ENCODE measurements at places on chromosomes 16 and 17.

DNA sequence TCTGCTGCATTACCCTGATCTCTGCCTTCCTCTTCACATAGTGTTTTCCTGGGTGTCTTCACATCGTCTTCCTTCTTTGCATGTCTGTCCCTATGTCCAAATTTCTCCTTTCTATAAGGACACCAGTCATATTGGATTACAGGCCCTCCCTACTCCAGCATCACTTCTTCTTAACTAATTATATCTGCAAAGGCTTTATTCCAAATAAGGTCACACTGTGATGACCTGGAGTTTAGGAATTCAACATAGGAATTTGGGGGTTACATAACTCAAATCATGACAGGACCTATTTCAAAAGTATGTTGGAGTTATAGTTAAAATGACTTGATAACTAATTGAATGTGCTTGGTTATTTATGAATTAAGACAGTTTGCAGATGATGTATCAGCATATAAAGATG is 490.5 kb upstream of the ERCC4 start:
- no peak for DNase-seq

DNA sequence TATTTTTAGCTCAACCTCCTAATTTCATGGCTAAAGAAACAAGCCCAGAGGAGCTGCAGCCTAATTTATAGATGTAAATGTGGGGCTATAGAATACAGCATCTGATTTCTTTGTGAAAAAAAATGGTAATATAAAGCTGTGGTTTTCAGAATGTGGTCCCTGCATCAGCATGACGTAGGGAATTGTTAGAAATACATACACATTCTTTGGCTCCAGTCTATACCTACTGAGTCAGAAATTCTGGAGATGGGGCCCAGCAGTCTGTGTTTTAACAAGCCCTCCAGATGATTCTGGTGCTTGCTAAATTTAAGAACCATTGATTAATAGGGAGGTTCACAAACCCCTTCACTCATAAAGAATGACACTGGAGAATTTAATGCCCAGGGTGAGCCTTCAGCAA is 18.1 kb upstream of the MYH8 start:
- no peak for DNase-seq

- DNase-seq: no peak
These were observed 98.0 kb downstream of the KPNA2 start for GRCh38 chr17:68133346-68134045.

DNA sequence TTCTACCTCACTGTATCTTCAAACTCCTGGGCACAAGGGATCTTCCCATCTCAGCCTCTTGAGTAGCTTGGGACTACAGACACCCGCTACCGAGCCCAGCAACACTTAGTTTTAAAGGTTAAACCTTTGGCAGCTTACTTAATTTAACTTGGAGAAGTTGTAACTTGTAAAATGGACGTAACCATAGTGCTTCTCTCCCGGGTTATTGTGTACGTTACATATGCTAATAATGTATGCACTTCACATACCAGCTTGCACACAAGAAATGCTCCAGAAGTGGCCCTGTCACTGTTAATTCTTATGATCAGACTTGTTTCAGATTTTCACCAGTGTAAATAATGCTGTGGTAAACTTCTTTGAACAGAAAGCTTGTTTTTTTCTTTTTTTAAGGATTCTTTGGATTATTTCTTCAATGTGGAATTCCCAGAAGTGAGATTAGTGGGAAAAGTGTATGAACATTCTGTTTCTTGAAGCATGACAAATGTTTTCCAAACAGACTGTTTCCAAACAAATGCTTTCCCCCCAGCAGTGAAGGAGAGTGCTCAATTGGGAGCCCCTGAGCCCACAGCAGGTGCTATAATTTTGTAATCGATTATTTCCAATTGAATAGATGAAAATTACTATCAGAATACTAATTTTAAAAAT is 61.5 kb downstream of the EPN2 start:
- DNase-seq: no peak

GRCh38 chr17:42101513-42102292 is 3.4 kb upstream of the ZNF385C start:
- no peak for DNase-seq

DNA sequence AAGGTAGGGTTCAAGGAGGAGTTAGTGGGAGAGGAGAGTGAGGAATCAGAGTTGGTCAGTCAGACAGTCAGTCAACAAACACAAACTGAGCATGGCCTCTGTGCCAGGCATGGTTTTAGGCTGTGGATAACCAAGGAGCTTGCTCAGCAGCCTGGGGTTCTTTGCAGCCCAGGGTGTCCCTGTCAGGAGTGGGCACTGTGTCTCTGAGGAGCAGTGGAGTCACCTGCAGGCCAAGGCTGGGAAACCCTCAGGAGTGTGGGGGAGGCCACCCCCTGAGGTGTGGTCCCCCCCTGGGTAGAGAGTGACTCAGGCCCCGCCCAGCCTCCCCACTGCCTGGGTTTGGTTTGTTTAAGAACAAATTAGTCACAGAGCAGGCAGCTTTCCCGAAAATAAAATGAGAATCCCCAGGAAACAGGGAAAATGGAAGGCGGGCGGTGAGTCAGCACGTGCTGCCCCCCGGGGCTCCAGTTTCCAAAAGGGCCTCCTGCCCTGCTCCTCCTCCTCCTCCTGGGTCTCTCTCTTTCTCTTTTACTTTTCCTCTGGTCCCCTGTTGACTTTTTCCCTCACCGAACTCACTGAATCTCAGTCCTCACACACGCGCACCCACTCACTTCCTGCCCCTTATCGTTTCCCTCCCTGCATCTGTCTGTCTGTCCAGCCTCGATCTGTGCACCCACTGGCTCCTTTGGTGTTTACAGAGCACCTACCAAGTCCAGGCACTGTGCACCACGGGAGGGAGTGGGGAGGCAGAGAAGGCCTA is 44.3 kb downstream of the SOCS3 start:
- DNase-seq: peak; percentile 38

Measured in stimulated activated CD4-positive, alpha-beta T cell treated with anti-CD3 and anti-CD28 coated beads, TNF-alpha, amount 100 ng/mL, for 24 hours (primary cell).